ENCODE measurements at places on chromosomes 1 and 21.
A peak's percentile ranks its signal among the peaks of the same experiment; 100 is the strongest.

GRCh38 chr1:247266053-247266452 is 10.2 kb downstream of the VN1R5 start:
- no peak for DNase-seq

- DNase-seq, result no peak
Observed at GRCh38 chr1:176183618-176184017, 23.5 kb downstream of the COP1 start.

GRCh38 chr1:208461680-208462079 is 217.5 kb upstream of the PLXNA2 start:
- DNase-seq, result peak; percentile 34

GRCh38 chr1:108708691-108709660 is 3.7 kb upstream of the FNDC7 start:
- DNase-seq, result peak; percentile 64

DNA sequence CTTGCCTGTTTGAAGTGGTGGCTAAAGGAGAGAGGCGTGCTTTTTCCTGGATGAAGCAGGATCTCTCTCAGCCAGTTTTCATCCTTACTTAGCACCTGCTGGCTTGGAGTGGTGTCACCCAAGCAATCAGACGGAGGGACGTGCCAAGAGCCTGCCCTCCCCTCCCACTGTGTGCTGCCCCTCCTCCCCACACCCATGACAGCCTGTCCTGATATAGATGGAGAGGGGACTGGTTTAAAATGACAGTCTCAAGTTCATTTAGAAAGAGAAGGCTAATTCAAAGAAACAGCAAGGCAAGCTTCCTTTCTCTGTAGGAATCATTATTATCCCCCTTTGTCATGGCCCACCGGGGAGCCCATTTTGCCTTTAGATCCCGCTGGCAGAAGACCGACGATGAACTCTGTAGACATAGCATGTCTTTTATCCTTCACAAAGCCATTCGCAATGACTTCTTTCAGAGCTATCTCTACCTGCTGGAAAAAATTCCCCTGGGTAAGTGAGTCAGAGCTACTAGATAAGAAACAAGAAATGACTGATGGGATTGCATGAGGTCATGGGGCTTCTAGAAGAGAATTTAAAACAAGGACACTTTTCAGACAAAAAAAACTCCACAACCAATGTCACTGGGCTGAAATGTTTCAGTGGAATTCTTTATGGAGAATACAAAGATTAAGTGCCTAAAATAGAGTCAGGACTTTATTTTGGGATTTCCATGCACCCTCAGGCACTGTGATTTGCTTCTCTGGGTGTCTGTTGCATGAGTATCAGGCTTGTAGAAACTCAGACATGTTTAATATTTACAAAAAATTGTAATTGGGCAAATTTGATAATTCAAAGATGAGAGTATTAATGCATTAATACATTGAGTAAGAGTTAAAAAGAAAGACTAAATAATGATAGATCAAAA is at the start of gene NTMT2:
NTMT2 (plus strand) TSS at position 190 of the 907 bp plus-strand sequence; CDS start at position 339, 149 bp downstream.
- DNase-seq, result no peak

DNA sequence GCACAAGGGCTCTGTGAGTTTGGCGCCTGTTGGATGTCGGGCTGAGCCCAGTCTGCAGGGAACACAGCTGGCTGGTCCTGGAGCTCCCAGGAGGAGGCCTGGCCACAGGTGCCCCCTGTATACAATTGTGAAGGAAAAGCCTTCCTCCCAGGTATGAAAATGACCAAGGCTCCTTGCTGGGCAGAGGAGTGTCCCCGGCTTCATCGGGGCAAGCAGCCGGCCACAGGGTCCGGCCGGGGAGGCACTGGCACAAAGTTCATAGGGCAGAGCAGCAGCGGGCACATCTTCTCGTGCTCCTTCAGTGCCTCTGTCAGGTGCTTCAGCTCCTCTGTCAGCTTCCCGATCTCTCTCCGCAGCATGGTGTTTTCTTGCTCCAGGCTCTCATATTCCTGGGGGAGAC is 13.0 kb downstream of the BATF3 start:
- no peak for DNase-seq

GRCh38 chr1:244022864-244023440 is 28.1 kb upstream of the ZBTB18 start:
- no peak for DNase-seq

DNA sequence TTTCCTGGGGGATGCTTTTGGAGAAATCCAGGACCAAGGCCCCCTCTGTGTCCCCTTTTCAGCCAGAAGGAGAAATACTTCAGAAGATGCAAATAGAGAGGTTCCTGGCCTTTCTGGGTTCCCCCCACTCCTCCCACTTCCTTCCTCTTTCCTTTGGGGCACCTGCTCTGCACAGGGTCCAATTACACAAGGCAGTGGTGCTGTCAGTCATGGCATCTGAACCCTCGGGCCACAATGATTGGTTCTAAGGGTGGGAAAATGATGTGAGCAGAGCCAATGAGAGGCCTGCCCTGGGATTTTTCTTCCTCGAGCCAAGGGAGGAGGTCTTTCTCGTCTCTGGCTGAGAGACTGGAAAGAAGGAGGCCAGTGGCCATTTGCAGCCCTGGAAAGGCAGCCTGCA is 282.2 kb downstream of the NPHP4 start:
- peak; percentile 18 for DNase-seq

DNA sequence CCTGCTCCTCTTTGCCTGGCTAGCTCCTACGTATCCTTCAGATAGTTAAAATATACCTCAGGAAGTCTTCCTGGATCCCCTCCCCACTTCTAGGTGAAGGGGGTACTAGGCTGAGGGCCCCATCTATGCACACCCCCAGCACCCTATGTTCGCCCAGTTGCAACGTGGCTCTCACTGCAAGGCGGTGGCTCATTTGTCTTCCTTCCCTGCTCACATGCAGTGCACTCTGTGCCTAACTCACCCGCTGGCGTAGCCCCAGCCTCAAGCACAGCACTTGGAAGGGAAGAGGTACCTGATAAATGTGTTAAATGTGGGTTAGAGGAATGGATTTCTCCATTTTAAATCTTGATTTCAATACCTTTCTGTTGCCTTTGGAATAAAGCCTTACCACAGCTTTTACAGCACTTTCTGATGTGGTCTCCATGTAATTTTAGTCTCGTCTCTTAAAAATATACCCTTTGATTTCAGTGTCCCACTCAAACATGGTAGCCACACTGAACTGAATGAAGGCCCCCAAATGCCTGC is 39.3 kb downstream of the L1TD1 start:
- no peak for DNase-seq

- peak; percentile 88 for DNase-seq
Observed at GRCh38 chr1:94721240-94721639, 98.9 kb upstream of the SLC44A3 start.

DNA sequence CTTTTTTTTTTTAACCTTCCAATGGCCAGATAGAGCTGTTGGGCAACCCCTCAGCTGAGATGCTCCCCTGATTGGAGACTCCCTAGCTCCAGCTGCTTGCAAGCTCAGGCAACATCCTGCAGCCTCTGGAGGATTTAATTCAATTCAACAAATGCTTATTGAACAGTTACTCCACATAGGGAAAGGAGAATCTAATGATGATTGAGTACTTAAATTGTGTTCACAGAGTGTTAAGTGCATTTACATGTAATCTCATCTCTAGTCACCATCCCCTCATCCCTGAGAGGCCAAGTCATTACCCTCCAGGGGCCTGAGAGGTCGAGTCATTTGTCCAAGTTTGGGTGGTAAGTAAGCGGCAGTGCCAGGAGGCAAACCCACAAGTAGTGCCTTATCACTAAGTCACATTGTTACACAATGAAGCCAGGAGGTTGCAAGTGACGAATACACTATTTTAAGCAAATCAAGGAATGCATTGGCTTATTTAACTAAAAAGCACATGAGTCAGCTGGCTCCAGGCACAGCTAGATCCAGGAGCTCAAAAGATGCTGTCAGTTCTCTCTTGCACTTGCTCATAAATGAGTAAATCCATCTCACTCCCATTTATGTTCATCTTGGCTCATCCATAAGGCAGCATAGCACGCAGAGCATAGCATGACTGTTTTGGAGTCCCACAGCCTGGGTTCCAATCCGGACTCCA is 64.3 kb downstream of the OPTC start:
- peak; percentile 77 for DNase-seq

GRCh38 chr1:205456868-205457745 is 1.3 kb upstream of the BLACAT1 start:
- no peak for DNase-seq

DNA sequence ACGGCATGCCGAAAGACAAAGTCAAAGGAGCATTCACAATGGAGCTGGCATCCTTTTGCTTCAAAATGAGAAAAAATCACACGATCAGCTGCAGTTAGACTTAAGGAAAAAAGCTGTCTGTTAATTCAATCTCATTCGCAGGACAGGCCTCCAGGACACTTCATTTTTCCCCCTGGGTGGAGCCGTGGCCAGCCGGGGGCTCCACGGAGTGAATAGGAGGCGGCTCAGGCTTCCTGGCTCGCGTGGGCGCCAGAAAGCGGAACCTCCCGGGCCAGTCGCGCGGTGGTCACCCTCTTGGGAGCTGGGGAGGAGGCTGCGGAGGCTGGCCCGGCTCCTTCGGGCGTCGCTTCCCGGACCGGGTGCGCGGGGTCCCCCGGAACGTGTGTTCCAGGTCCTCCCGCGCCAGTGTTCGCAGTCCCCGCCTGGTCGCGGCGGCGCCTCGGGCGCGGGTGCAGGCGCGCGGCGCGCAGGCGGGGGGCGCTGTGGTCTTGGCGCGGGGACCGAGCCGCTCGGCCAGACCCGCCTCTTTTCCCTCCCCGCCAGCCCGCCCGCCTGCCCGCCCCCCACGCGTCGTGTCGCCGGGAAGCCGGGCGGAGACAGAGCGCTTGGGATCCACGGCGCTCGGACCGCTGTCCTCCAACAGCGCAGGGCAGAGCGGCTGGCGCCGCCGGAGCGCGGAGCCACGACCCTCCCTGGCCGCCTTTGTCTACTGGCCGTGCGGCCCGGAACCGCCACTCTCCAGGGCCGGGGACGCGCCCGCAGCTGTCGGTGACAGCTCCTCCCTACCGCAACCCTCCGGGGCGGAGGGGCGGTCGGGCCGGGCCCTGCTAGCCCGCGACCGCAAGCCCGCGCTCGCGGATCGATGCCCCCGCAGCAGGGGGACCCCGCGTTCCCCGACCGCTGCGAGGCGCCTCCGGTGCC is at the start of gene RHOU:
RHOU (plus strand) TSS at position 599 of the 921 bp plus-strand sequence; CDS start at position 863, 264 bp downstream.
- DNase-seq, result peak; percentile 73

- DNase-seq, result no peak
Observed at GRCh38 chr1:100860397-100860991, 34.1 kb downstream of the EXTL2 start.

DNA sequence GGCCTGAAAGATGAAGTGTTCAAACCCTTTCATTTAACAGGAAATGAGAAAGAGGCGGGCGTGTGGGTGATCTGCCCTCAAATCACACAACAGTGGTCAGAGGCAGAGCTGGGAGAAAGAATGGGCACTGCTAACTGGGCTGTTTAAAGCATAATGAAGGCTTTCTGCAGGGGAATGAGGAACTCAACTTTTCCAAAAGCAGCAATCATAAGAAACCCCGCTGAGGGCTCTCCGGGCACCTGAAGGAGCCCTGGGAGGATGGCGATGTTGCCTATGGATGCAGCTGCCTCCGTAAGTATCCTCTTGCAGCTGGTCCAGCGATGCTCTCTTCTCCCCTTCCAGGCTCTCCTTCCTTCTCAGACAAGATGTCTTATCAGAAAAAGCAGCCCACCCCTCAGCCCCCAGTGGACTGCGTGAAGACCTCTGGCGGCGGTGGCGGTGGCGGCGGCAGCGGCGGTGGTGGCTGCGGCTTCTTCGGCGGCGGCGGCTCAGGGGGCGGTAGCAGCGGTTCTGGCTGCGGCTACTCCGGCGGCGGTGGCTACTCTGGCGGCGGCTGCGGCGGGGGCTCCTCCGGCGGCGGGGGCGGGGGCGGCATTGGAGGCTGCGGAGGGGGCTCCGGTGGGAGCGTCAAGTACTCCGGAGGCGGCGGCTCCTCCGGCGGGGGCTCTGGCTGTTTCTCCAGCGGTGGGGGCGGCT is 1.2 kb downstream of the LORICRIN start:
- peak; percentile 47 for DNase-seq

DNA sequence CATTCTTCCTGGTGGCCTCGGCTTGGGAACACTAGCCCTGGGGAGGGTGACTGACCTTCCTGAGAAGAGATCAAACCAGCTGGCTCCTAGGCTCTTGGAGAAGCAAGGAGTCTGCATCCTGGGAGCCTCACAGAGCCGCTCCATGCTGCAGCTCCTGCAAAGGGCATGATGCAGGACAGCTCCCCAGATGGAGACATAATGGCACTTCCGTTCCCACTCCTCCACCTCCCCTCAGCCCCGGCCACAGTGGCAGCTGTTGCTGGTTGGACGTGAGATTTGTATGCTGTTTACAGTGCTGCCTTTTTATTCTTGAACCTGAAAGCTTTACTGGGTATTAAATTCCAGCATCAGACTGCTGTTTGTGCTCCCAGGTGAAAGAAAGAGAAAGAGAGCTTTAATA is 83.7 kb upstream of the CTTNBP2NL start:
- DNase-seq, result no peak

- DNase-seq, result no peak
Observed at GRCh38 chr1:60059468-60059867, 14.1 kb downstream of the C1orf87 start.

DNA sequence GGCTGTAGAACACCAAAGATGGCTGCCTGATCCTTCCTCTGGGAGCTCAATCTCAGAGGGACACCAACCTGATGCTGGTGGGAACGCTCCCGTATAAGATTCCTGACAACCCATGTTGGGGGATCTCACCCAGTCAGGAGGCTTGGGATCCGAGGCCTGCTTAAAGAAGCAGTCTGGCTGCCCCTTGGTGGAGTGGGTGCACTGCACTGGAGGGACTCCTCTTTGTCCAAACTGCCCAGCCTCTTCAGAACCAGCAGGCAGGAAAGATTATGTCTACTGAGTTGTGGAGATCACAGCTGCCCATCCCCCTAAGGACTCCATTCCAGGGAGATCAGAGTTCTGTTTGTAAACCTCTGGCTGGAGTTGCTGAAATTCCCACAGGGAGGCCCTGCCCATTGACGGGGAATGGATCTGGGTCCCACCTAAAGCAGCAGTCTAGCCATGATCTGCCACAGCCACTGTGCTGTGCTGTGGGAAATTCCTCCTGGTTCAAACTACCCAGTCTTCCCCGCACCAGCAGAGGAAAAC is 23.0 kb downstream of the S100B start:
- DNase-seq, result no peak

- no peak for DNase-seq
Observed at GRCh38 chr1:26684763-26685508, 10.9 kb upstream of the ARID1A start.

GRCh38 chr1:20837554-20838192 is 50.6 kb upstream of the HP1BP3 start:
- peak; percentile 18 for DNase-seq

- DNase-seq, result no peak
Observed at GRCh38 chr21:41362605-41363369, 960 bp downstream of the MX2 start.

- no peak for DNase-seq
Observed at GRCh38 chr1:242219298-242219901, 220.5 kb upstream of the MAP1LC3C start.

DNA sequence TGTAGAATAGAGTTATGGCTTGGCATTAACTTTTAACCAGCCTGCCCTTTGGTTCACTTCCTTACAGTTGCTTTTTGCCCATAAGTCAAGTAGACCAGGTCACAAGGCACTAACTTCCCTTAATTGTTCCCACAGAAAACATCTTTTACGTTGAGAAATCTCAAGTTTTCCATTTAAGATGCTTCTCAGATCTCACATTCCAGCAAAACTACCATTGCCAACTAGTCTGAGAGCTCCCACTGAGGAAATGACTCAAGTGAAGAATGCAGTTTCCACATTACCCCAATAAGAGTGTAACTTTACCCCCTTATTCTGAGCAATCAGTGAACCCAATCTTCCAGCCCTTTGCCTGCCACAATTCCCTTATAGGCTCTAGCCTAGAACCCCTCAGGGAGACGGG is 502.2 kb upstream of the OLFM3 start:
- no peak for DNase-seq

- DNase-seq, result no peak
Observed at GRCh38 chr1:180920702-180921101, 8.0 kb downstream of the KIAA1614 start.
